ENCODE measurements at places on chromosomes 6 and 20.

DNA sequence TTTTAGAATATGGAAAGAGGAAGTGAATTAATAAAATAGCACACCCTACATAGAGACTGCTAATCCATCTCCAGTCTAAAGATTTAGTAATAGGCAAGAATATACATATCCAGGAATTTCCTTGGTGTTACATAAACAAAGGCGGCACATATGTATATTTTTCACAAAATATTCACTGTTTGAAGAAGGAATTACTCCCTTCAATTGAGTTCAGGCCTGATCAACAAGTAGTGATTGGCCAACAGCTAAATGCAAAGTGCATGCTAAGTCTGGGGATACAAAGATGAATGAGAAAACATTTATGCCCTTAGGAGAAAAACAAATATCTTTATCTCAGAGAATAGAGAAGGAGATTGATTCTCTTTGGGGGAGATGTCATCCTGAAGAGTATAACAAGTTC lies 6.5 kb upstream of the HCRTR2 start:
- DNase-seq: no peak
- H3K27ac ChIP-seq: no peak overlapping the region
- no peak overlapping the region for H3K4me3 ChIP-seq
- H3K27me3 ChIP-seq: no peaks in the 10 kb centered on the region

- peak overlapping the region; percentile 94 for H3K4me3 ChIP-seq
- H3K27ac ChIP-seq: peak overlapping the region; percentile 95
- H3K4me1 ChIP-seq: peaks cover 75% of the 10 kb centered on the region
- peak; percentile 17 for DNase-seq
- no peaks in the 10 kb centered on the region for H3K27me3 ChIP-seq
- H3K36me3 ChIP-seq: peaks cover 43% of the 10 kb centered on the region
Observed at GRCh38 chr20:17967521-17968365, 851 bp downstream of the SNX5 start.

DNA sequence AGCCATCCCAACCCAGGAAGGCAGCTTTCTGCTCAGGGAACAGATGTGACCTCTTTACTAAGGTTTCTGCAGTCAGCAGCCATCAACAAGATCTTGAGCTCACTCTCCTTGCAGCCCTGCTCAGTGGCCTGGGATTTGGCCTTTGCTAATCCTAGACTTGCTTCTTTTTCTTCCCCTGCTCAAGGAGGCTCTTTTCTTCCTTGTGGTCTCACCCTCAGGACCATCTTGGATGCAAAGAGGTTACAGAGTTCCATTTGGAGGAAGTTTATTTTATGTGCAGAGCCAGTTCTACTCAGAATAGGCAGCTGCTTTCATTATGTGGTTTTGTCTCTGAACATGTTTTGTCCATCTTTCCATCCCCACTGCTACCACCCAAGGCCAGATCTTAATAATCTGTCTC lies 49.3 kb downstream of the RALY start:
- peaks cover 24% of the 10 kb centered on the region for H3K36me3 ChIP-seq
- H3K27ac ChIP-seq: peak overlapping the region; percentile 89
- no peaks in the 10 kb centered on the region for H3K27me3 ChIP-seq
- peaks cover 65% of the 10 kb centered on the region for H3K4me1 ChIP-seq
- H3K4me3 ChIP-seq: no peak overlapping the region
- DNase-seq: no peak

DNA sequence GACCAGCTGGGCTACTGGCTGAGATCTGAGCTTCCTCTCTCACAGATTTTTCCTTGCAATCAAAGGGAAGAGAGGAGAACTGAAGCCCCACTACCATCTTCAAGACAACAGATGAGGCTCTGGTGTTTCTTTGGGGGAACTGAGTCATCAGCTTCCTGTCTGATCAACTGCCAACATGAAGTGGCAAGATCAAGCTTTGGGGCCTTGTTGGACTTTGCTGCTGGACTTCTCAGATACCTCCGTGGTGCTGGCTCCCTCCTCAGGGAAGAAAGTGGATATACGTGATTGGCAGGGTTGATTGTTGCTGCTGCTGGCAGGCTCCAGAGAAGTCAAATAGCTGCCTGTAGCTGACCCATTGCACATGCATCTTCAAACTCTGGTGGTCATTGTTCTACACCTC lies 3.6 kb upstream of the TOX2 start:
- no peak overlapping the region for H3K4me3 ChIP-seq
- DNase-seq: no peak
- H3K4me1 ChIP-seq: peaks cover 12% of the 10 kb centered on the region
- peaks cover 48% of the 10 kb centered on the region for H3K27me3 ChIP-seq

DNA sequence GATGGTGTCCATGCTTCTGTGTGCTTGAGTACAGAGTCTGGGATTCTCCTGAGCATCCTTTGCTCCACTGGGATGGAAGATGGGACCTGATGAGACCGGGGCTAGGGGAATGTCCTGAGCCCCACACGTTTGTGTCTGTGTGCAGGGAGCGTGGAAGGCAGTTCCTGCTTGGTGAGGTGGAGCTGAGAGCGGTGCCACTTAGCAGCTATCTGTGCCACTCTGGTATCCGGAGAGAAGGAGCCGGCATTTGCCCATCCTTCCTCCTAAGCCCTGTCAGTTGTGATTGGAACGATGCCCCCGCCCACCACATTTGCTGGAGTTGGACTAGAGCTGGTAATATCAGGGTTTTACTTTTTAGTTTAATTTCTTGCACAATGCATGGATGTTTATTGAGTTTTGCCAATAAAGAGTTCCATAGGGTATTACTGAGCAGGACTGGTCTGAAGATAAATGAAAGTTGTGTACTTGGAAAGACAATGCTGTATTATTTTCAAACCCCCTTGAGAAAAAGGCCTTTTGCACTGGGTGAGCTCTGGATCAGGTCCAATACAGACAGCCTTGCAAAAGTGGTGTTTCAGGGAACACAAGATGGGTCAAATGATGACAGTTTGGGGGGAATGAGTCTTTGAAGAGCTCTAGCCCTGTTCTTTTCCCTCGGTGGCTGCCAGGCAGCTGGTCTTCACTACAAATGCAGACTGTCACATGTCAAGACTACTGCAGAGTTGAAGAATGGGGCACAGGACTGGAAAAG lies 130.8 kb downstream of the SYCP2 start:
- no peak for DNase-seq
- H3K27ac ChIP-seq: no peak overlapping the region
- H3K36me3 ChIP-seq: no peaks in the 10 kb centered on the region
- H3K4me3 ChIP-seq: no peak overlapping the region
- peaks cover 39% of the 10 kb centered on the region for H3K27me3 ChIP-seq
- H3K4me1 ChIP-seq: no peaks in the 10 kb centered on the region

DNA sequence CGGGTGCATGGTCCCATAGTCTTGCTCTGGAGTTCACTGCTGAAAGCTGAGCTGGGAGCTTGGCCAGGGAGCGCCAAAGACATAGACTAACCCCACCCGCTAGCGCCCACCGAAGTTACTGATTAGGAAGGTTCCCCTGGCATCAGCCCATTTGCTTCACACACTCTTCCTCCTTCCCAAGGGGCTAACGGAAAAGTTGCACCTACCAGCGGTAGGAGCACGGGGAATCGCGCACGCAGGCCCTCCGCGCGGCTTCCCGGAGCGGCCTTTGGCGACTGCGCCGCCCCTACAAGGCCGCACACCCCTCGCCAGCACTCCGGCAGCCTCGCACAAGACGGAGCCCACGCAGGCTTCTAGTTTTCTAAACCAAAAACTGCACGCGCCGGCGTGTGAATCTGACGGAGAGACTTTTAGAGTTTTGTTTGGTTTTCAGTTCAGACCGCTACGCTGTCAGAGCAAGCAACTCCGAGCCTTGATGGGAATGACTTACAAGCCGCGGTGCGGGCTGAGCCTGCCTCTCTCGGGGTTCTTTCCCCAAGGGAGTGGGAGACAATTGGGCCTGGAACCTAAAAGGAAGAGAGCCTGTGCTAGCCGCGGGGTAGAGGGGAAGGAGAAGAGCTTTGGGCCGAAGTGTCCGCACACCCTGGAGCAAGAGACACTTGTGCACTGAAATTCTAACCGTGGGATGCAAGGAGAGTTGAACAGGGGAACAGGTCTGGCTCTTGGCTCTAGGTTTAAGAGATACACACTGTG lies 891 bp upstream of the POU3F2 start:
- H3K36me3 ChIP-seq: peaks cover 23% of the 10 kb centered on the region
- H3K4me1 ChIP-seq: peaks cover 43% of the 10 kb centered on the region
- H3K4me3 ChIP-seq: peak overlapping the region; percentile 89
- peaks cover 86% of the 10 kb centered on the region for H3K27me3 ChIP-seq

- H3K27ac ChIP-seq: no peak overlapping the region
- H3K4me3 ChIP-seq: no peak overlapping the region
- no peaks in the 10 kb centered on the region for H3K36me3 ChIP-seq
- H3K4me1 ChIP-seq: no peaks in the 10 kb centered on the region
- DNase-seq: no peak
- H3K27me3 ChIP-seq: peaks cover 28% of the 10 kb centered on the region
Observed at GRCh38 chr6:132548746-132549463, 3.6 kb upstream of the TAAR8 start.

DNA sequence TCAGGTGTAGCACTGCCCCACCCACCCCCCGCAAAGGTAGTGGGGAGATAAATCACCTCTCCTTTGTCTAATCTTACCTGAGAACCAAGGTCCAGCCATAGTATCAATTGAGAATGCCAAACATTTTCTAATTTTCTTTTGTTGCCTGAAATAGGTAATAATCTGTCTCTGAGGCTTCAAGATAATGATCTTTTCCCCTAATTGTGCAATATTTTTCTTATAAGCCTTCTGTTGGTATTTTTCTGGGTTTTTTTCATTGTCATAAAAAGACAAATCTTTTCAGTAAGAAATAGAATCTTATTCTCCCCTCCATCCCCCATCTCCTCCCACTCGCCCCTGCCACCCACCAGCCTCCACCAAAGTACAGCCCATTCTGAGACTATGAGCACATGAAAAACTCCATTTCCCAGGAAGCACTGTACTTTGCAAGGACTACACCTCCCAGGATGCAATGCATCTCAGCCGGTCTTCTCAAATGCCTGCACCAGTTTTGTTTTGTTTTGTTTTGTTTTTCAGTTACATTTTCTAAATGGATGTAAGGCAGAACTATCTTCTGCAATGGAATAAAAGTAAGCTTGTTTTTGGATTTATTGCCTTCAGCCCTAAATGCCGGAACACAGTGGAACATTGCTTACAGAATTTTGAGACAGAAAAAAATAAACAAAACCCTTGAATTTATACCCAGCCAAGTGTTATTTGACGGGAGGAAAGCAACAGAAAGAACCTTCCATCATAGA lies 268.0 kb downstream of the TFAP2A start:
- H3K27me3 ChIP-seq: no peaks in the 10 kb centered on the region
- no peak overlapping the region for H3K4me3 ChIP-seq
- no peaks in the 10 kb centered on the region for H3K36me3 ChIP-seq

DNA sequence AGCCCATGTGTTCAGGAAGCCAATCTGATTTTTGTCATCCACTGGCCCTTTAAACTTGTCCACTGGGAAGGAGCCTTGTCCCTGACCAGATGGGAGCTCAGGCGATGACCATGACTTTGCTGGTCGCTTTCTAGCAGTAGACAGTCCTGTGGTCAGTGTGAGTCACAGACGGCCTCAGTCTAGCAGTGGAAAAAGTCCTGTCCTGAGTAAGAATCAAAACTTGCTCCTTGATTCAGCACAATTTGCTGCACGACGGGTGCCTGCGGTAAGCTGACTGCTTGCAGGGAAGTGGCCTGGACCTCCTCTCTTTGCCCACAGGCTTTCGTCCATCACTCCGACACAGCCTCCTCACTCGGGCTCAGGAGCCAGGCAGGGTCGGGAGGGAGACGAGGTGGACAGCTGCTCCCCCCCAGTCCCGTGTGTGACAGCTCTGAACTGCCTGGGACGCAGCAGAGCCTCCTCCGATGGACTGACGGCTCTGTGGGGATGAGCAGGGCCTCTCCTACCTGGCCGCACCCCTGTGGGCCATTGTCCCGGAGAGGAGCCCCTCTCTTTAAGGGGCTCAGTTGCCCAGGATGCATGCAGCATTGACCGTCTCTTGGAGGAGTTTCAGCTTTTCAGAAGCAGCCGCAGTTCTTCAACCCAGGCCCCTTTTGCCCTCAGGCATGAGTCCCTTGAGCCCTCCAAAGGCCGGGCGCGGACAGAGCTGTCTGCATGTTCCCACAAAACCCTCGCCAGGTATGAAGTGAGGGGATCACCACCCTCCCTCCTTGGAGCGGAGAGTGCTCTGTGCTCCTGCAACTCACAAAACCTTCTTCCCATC lies 209.2 kb downstream of the ANKRD60 start:
- no peaks in the 10 kb centered on the region for H3K36me3 ChIP-seq
- no peaks in the 10 kb centered on the region for H3K4me1 ChIP-seq
- no peak overlapping the region for H3K27ac ChIP-seq
- H3K27me3 ChIP-seq: peaks cover 58% of the 10 kb centered on the region
- no peak overlapping the region for H3K4me3 ChIP-seq
- no peak for DNase-seq

GRCh38 chr6:26319405-26320128 lies 45.4 kb upstream of the BTN3A2 start:
- no peaks in the 10 kb centered on the region for H3K27me3 ChIP-seq
- DNase-seq: no peak
- no peak overlapping the region for H3K27ac ChIP-seq
- H3K36me3 ChIP-seq: peaks cover 43% of the 10 kb centered on the region
- no peak overlapping the region for H3K4me3 ChIP-seq

DNA sequence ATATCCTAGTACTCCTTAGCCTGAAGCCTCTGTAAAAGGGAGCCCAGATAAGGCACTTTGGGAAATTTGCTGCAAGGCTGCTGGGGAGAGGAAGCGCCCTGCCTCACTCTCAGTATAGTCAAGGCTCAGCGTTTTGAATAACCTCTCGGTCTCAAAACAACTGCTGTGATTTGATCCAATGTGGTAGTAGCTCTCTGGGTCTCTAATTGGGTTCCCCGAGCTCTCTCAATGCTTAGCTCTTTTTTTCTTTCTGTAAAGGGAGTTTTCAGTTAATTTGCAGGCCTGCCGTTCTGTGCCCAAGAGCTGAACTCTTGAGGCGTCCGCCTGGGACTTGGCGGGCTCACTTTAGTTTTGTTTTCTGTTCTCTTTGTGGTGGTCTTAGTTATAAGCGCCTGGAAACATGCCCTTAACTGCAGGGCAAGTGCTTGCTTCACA lies 41.2 kb downstream of the ZHX3 start:
- DNase-seq: no peak
- no peaks in the 10 kb centered on the region for H3K4me1 ChIP-seq

DNA sequence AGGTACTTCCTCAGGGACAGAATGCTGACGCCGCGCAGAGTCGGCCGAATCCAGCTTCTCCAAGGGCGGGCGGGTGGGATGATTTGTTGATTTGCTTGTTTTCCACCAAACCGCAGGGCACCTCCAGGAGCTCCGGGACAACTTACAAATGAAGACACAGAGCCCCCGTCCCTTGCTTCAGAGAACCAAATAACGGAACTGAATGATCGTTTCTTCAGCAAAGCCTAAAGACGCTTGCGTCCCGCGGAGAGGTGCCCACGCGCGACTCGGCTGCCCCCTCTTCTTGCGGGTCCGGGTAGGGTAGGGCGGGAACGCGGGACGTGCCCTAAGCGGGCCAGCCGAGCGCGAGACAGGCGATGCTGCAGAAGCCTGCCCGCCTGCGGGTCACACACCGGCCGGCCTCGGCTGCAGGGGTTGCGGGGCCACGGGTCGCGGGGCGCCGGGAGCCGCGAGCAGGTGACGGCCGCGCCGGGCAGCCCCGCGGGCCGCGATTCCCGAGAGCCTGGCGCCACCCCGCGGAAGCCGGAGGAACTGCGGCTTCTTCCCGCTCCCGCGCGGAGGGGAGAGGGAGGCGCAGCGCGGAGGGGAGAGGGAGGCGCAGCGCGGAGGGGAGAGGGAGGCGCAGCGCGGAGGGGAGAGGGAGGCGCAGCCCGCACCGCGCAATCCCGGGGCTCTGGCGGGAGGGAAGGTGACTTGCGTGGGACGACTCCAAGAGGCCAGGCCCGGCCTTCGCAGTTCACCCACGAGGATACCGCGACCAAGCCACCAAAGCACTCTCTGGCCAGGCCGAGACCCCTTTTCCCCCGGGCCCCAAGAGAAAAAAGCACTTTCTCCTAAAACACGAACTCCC lies 7.7 kb upstream of the FOXF2 start:
- no peak overlapping the region for H3K27ac ChIP-seq
- H3K36me3 ChIP-seq: peaks cover 2% of the 10 kb centered on the region
- peak overlapping the region; percentile 50 for H3K4me3 ChIP-seq
- peaks cover 73% of the 10 kb centered on the region for H3K27me3 ChIP-seq
- H3K4me1 ChIP-seq: peaks cover 13% of the 10 kb centered on the region

Measured in effector memory CD8-positive, alpha-beta T cell (primary cell).